Tibial nerve (tissue), 4 donors: ENCODE measurements at places on chromosomes 11 and 22.
A peak's percentile ranks its signal among the peaks of the same experiment; 100 is the strongest.

- no peak for DNase-seq
Observed at GRCh38 chr22:37188901-37189466, 937 bp upstream of the C1QTNF6 start.

- no peak for DNase-seq
Observed at GRCh38 chr22:47853750-47854149, 1091.3 kb downstream of the TBC1D22A start.

DNA sequence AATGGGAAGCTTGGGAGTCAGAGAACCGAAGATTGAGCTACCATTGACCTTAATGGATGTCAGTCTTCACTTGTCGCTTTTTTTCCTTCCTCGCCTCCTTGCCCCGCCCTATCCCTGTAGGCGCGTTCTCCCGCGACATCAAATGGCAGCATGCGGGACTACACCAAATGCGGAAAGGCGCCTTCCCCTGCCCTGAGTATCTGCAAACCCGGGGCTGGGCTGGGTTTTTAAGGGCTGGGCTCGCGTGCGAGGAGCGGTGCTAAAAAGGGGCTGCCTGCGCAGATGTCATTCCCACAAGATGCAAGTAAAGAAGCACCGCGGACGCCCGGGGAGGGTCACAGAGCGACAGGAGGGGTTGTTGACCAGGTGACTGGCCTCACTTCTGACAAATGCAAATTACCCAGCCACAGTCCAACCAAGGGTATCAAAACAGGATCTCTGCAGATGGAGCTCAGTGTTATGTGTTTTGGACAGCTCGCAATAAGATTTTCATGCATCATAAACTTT lies 4.7 kb upstream of the FAM111B start:
- DNase-seq: peak; percentile 22

GRCh38 chr22:43233529-43233928 lies 46.6 kb upstream of the TTLL12 start:
- no peak for DNase-seq

- DNase-seq: no peak
Observed at GRCh38 chr11:16813126-16813525, 74.7 kb downstream of the C11orf58 start.
